ENCODE measurements at places on chromosomes 4 and X.

DNA sequence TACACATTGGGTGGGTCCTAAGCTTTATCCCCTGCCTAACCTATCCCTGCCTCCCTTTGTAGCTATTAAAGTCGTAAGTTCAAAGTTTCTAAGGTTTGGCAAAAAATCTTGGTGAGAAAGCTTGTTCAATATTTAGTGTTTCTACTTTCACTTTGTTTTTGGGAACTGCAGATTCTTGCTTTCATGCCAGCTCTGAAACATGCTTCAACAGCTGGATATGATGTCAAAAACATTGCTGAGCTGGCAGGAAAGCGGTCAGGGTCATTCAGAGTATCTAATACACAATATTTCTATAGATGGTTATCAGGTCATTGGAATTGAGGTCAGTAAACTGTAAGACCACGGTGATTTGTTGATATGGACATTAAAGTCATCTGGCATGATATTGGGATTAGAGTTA, 19.7 kb downstream of the CENPI start:
- no peak for DNase-seq

- no peak for DNase-seq
Measured at GRCh38 chr4:112003231-112003907, 141.9 kb upstream of the FAM241A start.

- no peak for DNase-seq
Measured at GRCh38 chr4:67776746-67777145, 22.6 kb upstream of the GNRHR start.

DNA sequence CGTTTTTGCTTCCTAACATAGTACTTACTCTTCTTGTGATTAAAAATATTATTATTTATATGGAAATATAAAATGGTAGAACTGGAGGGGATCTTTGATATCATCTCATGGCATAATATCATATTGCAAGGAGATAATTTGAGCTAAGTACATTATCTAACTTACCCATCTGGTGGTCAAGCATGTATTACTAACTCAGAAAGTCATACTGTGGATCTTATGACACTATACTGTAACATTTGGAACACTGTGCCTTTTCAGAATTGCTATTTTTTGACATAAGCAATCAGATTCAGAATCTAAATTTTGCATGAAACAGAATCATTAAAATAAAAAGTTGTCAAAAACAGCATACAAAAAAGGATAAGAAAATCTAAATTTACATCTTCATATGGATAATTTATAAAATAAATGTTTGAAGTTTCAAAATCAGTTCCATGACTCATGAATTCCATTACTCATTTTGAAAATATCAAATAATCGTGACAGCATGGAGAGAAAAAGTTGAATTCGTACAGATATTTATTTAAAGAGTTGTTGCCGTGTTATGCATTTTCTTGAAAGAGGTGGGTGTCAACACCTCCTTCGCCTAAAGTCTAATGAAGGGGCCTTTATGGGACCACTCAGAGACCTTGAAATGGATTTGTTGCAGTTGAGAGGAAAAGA, 928.1 kb downstream of the PDHA2 start:
- no peak for DNase-seq

- no peak for DNase-seq
Measured at GRCh38 chr4:157204634-157205244, 15.8 kb upstream of the GRIA2 start.

- no peak for DNase-seq
Measured at GRCh38 chr4:128615197-128615596, 194.3 kb upstream of the JADE1 start.

Measured in NCI-H1048 (cell line).